ENCODE measurements at places on chromosomes 1 and 21. TPM values are rescaled to one million over a fixed set of nuclear protein-coding genes. Genes with fewer than 3 reads are reported as not detected.

CELF3 gene
- total RNA-seq: not detected

USP25 gene
- total RNA-seq: 17.9 TPM

NES gene
- total RNA-seq: 0.85 TPM

CLDN8 gene
- 0.88 TPM for total RNA-seq

CYP4A11 gene
- not detected for total RNA-seq

TNNI3K gene
- total RNA-seq: not detected

C1orf87 gene
- total RNA-seq: not detected

EDARADD gene
- 6.8 TPM for total RNA-seq

KRTAP19-1 gene
- total RNA-seq: not detected

CD101 gene
- total RNA-seq: 0.14 TPM

MTARC2 gene
- 5.8 TPM for total RNA-seq

FAM72C gene
- 2.9 TPM for total RNA-seq

CASQ1 gene
- total RNA-seq: not detected

LRRC39 gene
- total RNA-seq: not detected

HES5 gene
- 17.2 TPM for total RNA-seq

OR2G6 gene
- not detected for total RNA-seq

CFAP74 gene
- total RNA-seq: not detected

OLFML2B gene
- total RNA-seq: not detected

DPM3 gene
- total RNA-seq: 44.4 TPM

CHRM3 gene
- under 0.01 TPM for total RNA-seq

PTGER3 gene
- total RNA-seq: not detected

IL19 gene
- total RNA-seq: not detected

HDGF gene
- 332 TPM for total RNA-seq

CCDC181 gene
- 0.51 TPM for total RNA-seq

SPRR1B gene
- 2,304 TPM for total RNA-seq

FAF1 gene
- total RNA-seq: 39.5 TPM

ZBED6 gene
- 9.7 TPM for total RNA-seq

TMEM61 gene
- 0.85 TPM for total RNA-seq

RPRD2 gene
- 9.6 TPM for total RNA-seq

AADACL4 gene
- total RNA-seq: not detected

ZNF593OS gene
- total RNA-seq: not detected

All from airway epithelial cell (primary cell).